ENCODE measurements at places on chromosomes 1 and 21. TPM values are rescaled to one million over a fixed set of nuclear protein-coding genes. Genes with fewer than 3 reads are reported as not detected.

The SHE gene
- 2.0 TPM for total RNA-seq

The SYCP1 gene
- not detected for total RNA-seq

The KRTAP11-1 gene
- not detected for total RNA-seq

The PLA2G2F gene
- total RNA-seq: not detected

The FCRL3 gene
- total RNA-seq: not detected

The VAV3 gene
- 2.8 TPM for total RNA-seq

The G0S2 gene
- total RNA-seq: 2.3 TPM

The ARHGEF16 gene
- total RNA-seq: 0.16 TPM

The LCE1E gene
- not detected for total RNA-seq

- peak; percentile 67 for DNase-seq
Measured at GRCh38 chr21:42892582-42892930, 553 bp upstream of the NDUFV3 start.

DNA sequence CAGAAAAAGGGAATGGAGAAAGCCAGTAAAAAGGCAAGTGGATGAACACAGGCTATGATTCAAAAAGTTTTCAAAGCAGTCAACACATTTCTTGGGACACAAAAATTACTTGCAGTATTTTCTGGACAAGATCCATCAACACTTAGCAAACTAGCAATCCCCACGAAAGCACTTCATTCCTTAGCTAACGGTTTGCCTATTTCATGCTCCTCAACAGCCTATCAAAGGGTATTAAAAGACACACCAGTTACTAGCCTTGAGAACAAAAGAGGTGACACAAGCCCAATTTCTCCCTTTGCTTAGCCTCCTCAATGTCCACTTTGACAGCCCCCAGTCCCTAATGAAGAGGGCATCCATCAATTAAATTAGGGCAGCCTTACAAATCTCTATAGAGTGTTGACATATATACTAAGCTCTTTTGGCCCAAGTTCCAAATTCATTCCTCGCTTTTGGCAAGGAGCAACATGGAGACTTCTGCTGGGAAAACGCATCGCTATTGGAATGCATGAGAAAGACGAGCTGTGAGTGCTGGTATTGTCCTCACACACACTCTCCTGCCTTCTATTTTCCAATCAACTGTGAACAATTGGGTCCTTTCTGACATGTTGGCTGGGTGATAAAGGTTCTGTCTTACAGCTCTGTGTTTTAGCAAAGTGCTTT, 180.0 kb downstream of the TNR start:
- DNase-seq: no peak

- DNase-seq: no peak
Measured at GRCh38 chr1:87826681-87827251, 498.1 kb downstream of the LMO4 start.

GRCh38 chr1:205032508-205032907, 10.5 kb upstream of the CNTN2 start:
- DNase-seq: peak; percentile 11

DNA sequence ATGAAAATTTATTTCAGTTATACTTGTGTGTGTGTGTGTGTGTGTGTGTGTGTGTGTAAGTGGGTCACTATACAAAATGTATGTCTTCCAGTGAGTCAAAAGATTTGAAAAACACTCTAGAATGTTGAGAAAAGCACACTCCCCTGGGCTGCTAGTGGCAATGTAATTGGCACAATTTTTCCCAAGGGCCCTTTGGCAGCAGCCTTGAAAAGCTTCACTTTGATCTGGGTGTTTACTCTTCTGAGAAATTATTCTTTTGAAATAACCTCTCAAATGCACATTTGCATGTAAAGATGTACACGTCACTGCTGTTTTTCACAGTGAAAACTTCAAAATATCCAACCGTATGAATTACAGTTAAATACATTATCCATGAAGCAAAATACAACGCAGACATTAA, 22.1 kb upstream of the SLC44A3 start:
- no peak for DNase-seq

GRCh38 chr1:107952989-107953388, 12.0 kb downstream of the VAV3 start:
- DNase-seq: no peak

GRCh38 chr1:18732686-18733085, 102.0 kb downstream of the PAX7 start:
- no peak for DNase-seq

- DNase-seq: no peak
Measured at GRCh38 chr1:200741551-200742207, 3.0 kb downstream of the CAMSAP2 start.

- DNase-seq: no peak
Measured at GRCh38 chr1:245434280-245434679, 279.5 kb downstream of the KIF26B start.

DNA sequence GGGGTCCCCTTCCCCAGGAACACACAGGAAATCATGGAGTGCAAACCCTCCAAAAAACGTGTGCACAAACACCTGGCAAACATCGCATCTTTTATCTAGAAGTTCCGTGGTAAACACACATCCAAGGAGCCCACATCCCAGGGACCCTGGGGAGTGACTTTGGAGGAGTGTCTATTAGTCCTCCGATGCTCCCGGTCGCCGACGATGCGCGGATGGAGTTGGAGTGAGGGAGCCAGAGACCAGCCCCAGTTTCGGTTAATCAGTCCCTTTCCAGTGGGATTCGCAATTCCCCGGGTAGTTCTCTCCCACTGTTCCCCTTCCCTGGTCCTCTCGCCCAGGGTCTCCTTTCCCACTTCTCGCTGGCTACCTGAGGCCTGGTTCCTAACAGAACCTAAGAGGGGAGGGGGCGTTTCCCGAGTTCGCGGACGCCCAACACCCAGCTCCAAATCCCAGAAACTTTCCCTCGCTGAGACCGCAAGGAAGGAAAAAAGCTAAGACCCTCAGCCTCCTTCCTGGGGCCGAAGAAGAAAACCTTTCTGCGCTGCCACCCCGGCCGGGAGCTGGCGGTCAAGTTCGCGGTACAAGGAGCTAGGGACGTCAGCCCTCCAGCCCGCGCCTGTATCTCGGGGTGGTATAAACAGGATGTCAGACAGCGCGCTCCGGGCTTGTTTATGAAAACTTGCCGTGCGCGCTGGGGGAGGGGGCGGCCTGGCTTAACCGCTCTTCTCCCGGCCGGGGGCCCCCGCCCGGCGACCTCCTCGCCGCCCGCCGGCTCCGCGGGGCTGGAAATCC, 787 bp downstream of the JAK1 start:
- peak; percentile 32 for DNase-seq

- no peak for DNase-seq
Measured at GRCh38 chr1:3480369-3480719, 25.9 kb downstream of the ARHGEF16 start.

- DNase-seq: no peak
Measured at GRCh38 chr1:214542275-214543199, 8.9 kb downstream of the PTPN14 start.

- DNase-seq: no peak
Measured at GRCh38 chr1:48730164-48730910, 46.4 kb downstream of the BEND5 start.

- no peak for DNase-seq
Measured at GRCh38 chr1:46607345-46608130, 3.5 kb upstream of the MKNK1 start.

DNA sequence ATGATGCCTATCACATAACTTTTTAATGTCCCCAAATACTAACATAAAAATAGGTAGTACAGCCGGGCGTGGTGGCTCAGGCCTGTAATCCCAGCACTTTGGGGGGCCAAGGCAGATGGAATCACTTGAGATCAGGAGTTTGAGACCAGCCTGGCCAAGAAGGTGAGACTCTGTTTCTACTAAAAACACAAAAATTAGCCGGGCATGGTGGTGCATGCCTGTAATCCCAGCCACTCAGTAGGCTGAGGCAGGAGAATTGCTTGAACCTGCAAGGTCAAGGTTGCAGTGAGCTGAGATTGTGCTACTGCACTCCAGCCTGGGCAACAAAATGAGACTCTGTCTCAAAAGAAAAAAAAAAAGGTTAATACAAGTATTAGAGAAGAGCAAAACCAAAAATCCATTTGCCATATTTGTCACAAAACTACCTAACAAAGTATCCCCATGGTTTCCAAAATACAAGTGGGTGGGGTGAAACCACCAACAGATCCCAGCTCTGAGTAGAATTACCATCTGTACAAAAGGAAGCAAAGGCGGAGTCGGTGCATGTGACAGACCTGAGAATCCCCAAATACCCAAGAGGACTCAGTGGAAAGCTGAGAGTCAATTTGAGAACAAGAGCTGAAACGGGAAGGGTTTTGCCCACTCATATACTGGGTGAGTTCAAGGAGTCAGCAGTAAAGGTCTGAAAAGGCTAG, 113.2 kb downstream of the TOMM20 start:
- DNase-seq: no peak

- no peak for DNase-seq
Measured at GRCh38 chr1:7983086-7983778, 21.7 kb downstream of the PARK7 start.

DNA sequence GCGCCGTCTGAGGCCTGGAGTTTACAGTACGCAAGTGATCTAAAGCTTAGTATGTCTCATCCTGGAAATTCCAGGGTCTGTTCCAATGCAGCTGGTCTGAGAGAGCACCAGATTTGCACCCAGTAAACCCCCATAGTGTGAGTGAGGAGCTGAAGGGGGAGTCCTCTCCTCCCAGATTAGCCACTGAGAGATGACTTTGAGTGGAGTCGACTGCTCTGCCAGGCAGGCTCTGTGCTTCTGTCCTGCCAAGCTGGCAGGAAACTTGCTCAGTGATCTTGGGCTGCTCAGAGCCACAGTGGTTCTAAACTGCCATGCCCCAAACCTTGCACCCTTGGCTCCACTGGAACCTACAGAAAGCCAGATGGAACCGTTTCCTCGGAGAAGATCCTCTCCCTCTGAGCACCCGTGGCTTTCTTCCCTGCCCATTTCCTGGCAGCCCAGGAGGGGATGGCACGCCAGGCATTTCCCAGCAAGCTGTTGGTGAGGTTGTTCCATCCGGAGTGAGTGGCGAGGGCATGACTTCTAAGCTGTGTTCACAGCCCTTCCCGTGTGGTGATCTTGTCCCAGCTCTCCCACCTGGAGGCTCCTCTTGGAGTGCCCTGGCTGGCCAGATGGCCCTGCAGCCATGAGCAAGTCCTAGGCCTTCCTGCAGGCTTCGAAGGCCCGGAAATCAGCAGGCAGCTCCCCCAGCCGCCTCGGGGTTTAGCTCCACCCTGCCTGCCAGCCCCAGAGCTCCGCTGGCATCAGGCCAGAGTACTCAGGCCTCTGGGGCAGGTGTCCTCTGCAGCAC, 125.9 kb upstream of the VAMP3 start:
- DNase-seq: no peak

- DNase-seq: no peak
Measured at GRCh38 chr21:42677339-42678321, 24.2 kb downstream of the PDE9A start.
